ENCODE measurements at places on chromosomes 7 and 10.

DNA sequence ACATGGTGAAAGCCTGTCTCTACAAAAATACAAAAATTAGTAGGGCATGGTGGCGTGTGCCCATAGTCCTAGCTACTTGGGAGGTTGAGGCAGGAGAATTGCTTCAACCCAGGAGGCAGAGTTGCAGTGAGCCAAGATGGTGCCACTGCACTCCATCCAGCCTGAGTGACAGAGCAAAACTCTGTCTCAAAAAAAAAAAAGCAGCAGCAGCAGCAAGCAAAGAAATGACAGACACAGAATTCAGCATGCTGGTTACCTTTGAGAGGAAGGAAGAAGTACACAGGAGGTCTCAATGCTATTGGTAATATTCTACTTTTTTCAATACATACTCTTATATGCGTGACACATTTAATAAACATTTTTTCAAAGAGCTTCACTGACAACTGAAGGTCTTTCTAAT is 81.3 kb downstream of the ZFAND4 start:
- DNase-seq = no peak

GRCh38 chr10:70090951-70091350 is 38.3 kb downstream of the MACROH2A2 start:
- DNase-seq = no peak

- peak; percentile 52 for DNase-seq
Measured at GRCh38 chr7:87628780-87629569, 777 bp downstream of the RUNDC3B start.

DNA sequence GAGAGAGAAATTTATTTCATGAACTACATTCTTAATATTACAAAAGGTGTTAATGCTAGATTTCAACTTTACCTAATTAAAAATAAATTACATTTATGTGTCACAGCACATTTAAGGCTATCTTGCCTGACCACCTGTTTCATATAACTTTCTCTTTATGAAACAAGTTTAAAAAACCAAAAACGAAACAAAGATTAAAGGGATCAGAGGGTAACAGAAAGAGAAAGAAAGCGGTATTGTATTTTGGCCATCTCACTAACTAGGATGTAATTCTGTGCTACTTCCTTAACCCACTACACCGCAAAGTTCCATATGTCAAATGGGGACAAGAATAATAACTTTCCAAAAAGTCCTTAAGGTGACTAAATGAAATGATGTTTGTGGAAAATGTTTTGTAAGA is 6.3 kb upstream of the RHOBTB1 start:
- no peak for DNase-seq

DNA sequence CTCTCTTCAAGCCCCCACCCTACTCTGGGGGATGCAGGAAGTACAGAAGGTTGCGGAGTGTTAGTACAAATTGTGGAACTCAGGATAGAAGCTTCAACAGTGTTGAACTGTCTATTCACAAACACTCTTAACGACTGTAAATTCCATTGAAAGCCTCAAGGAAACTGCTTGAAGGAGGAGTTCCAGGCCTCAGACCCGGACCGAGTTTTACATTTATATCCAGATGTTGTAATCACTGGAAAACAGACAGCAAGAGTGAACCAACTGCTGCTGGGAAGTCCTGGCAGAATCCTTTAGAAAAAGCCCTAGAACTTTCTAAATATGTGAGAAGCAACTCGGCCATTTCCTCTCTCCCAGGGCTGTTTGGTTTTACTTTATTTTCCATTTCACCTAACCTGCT is 84.1 kb upstream of the LRRC18 start:
- no peak for DNase-seq

GRCh38 chr7:22709857-22710256 is 17.1 kb upstream of the IL6 start:
- no peak for DNase-seq

- no peak for DNase-seq
Measured at GRCh38 chr10:123619067-123619855, 46.9 kb upstream of the GPR26 start.

DNA sequence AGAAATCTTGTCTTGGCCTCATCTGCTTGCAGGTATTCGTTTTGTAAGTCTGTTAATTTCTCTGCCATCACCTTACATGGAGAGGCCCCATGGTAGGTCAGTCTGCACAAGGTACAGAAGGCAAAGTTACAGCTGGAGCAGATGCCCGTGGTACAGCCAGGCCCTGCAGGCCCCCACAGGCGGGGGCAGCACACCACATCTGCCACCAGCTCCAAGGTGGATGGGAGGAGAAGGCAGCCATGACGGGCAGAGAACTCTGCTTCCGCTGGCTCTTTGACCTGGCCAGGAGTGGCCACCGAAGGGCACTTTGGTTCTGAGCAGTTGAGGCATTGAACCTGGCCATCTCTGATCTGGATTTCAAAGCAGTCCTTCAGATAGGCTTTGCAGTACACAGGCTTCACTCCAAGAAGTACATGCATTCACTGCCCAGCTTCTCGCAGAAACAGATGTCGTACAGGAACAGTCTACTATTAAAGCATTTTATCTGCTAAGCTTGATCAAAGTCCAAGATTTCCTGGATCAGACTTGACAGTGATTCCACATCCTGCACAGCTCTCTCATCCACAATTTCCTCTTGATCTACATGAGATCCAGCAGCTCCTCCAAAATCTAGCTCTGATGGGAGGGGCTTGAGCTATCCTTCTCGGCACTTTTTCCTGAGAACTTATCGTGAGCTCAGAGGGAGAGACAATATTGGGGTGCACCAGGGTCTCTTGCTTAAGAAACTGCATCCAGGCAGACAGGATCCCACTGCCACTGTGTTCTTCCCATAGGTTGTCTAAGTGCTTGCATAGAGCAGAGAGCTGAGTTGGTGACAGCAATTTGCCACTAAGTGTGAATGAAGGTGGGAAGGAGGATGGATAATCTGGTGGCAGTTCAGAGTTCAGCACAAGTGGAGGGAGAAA is 120.7 kb downstream of the TRRAP start:
- DNase-seq = no peak

- no peak for DNase-seq
Measured at GRCh38 chr10:16944986-16945385, 127.8 kb upstream of the RSU1 start.

DNA sequence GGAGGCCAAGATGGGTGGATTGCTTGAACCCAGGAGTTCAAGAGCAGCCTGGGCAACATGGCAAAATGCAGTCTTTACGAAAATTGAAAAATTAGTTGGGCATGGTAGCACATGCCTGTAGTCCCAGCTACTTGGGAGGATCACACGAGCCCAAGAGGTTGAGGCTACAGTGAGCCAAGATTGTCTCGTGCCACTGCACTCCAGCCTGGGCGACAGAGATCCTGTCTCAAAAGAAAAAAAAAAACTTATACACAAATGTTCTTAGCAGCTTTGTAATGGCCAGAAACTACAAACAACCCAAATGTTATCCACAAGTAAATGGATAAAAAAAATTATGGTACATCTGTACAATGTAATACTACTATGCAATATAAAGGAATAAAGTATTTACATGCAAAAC is 12.6 kb downstream of the NT5C2 start:
- no peak for DNase-seq

GRCh38 chr10:86798611-86799010 is 42.2 kb downstream of the BMPR1A start:
- DNase-seq = no peak

DNA sequence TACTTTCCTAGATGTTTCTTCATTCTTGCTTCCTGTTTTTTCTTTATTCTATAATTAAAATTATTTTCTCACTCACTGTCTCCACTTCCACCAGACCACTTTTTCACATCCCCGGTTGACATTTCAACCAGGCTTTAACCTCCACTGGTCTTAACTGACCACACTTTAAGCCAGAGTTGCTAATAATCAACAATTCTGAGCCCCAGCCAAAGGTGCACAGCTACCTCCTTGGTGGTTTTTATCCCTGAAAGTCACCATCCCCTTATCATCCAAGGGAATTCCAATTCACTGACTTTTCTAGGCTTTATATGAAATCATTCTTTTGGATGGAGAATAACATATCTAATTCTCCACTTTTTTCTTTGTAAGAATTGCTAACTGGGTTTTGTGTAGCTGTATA is 138.9 kb downstream of the FRMD4A start:
- no peak for DNase-seq

- DNase-seq = no peak
Measured at GRCh38 chr10:121598263-121599249, at the start of gene FGFR2. Gene FGFR2, minus strand, starts transcription at chr10:121598444. Its CDS starts 4,627 bp downstream, at chr10:121593817.

DNA sequence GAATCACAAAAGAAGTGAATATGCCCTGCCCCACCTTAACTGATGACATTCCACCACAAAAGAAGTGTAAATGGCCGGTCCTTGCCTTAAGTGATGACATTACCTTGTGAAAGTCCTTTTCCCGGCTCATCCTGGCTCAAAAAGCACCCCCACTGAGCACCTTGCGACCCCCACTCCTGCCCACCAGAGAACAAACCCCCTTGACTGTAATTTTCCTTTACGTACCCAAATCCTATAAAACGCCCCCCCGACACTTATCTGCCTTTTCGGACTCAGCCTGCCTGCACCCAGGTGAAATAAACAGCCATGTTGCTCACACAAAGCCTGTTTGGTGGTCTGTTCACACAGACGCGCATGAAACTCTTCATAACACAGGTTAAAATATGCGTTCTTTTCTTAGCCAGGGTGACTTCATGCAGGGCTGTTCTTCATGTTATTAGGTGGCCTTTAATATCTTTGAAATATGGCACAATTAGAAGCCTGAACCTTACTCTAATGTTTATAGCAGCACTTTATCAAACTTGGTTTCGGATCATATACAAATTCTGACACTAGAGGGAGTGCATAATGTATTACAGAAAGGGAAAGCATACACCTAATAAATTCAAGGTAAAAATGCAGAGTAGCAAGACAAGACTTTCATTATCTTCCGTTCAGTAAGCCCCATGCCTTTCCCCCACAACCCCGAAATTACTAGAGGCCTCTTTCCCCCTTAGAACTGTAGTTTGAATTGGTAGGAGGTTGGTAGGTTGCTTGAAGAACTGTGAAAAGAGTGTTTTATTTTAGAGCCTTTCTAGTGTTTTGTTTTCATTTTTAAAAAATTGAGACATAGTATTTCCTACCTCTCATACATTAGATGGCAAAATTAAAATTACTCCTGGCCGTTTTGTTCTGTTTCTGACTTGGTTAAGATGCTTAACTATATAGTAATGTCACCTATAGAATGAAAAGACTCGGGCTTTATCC is 117.9 kb downstream of the NPY start:
- DNase-seq = no peak

DNA sequence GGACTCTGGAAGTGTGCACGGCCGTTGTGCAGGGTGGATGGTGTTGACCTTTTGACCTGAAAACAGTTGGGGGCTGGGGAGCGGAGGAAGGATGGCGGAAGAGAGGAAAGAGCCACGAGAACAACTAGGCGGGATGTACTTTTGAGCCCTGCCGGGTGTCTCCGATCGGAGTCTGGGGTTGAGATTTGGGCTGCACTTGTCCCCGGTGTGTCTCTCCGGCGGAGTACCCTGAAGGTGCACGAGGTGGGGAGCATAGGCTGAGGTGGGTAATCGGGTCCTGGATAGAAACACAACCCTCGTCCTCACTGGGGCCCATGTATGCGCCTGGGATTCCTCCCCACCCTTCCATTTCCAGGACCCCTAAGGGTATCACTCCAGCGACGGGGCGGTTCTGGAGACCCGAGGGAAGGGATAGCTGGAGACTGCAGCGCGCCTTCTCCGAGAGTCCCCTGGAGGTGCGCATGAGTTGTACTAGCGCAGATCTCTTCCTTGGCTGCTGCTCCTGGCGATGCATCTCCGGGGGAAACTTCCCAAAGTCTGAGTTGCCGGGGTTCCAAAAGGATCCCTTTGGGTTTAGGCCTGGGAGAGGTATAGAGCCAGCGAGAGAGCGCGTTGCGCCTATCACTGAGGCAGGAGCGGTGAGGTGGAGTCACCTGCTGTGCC is 4.6 kb upstream of the HMX2 start:
- no peak for DNase-seq

DNA sequence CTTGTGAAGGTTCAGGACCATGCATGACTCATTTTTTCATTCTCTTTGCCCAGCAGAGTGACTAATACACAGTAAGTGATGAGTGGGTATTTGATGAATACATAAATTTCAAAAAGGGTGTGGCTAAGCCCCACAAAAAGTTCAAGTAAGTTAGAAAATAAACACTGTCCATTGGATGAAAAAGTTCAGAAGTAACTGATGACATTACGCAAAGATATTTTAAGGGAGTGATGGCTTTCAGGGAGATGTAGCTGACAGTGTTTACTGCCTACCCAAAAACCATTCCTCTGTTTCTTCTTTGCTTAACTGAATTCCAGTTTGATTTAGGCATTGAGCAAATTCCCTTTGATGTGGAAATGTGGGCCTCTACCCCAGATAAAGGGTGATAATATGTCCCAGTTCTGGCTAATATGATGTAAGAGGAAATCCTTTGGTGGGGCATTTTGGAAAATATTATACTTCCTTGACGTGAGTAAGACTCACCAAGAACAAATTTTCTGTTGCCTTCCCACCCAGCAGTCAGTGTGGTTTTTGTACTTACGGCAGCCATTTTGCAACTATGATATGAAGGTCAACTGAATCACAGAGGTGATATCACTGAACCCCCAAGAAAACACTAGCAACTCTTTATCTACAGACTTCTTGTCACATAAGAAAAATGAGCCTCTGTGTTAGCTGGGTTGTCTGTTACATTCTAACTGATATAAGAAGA is 29.0 kb upstream of the EBLN1 start:
- no peak for DNase-seq

DNA sequence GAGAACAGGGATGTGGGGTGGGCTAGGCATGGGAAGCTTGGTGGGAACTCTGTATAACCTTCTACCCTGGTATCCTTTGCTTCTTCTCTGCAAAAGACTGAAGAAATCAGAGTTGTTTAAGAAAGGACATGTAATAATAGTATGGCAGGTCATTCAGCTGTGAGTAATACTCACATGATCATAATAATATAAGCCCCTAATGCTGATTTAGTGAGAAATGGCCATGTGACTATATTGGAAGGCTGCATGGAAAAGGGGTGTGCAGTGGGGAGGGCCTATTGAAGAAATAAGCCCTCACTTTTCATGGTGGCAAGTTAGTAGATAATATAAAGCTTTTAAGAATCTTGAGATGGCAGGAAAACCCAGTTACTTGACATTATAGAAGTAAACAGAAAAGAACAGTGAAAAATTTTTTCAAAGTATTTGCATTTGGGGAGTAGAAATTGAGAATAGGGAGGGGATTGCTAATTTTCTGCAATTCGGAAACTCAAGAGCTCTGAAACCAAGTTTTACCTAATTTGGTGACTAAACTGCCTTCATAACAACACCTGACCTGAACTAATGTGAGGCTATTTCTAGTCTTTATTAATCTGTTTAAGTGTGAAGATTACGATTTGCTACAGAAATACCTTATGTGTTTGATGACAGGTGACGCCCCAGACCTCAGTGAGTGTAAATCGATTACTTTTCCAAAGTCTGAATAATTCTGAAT is 44.4 kb downstream of the ATXN7L1 start:
- no peak for DNase-seq

GRCh38 chr7:27992755-27993493 is 187.7 kb downstream of the JAZF1 start:
- DNase-seq = no peak

All from stimulated activated effector memory CD8-positive, alpha-beta T cell treated with anti-CD3 and anti-CD28 coated beads, Interleukin-12 subunit alpha, Interleukin-12 subunit beta, amount 100 ng/mL, for 72 hours (primary cell).